Thoracic aorta (tissue), 2 donors: ENCODE measurements at places on chromosomes 7 and 10. TPM values are rescaled to one million over a fixed set of nuclear protein-coding genes. Genes with fewer than 3 reads are reported as not detected.

- DNase-seq, result no peak
Observed at GRCh38 chr10:60434418-60435046, 44.9 kb upstream of the ANK3 start.

DNA sequence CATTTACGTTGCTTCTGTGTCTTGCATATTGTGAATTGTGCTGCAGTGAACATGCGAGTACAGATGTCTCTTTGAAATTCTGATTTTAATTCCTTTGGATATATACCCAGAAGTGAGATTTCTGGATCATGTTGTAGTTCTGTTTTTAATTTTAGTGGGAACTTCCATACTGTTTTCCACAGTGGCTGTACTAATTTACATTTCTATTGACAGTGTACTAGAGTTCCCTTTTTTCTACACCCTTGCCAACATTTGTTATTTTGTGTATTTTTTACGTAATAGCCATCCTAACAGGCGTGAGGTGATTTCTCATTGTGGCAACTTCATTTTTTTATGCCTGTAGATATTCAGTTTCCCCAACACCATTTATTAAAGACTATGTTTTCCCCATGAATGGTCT, 144.7 kb upstream of the INHBA start:
- no peak for DNase-seq

- DNase-seq, result no peak
Observed at GRCh38 chr10:127919418-127920271, 12.7 kb downstream of the PTPRE start.

DNA sequence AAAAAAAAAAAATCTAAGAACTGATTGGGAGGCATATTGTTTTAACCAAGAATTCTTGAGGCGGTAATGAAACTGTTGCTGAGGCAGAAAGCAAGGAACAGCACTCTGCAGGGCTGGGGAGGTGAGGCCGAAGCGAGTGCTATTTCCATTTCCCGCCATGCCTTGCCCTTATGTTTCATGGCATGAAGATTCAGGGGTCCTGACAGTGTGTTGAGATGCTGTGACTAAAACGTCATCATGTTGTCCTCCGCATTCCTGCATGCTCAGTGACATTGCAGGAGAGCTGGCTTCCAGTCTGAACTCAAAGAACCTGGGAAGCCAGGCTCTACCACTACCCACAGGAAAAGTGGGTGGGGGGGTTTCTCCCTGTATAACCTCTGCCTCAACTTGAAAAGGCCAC, 85.2 kb downstream of the EBF3 start:
- no peak for DNase-seq

- DNase-seq, result no peak
Observed at GRCh38 chr10:91006752-91007346, 86.0 kb upstream of the ANKRD1 start.

Gene ZNF727
- total RNA-seq, result 5.0 TPM

Gene VSIR
- 60.7 TPM for total RNA-seq

Gene OR2A42
- 0.49 TPM for total RNA-seq
